ENCODE measurements at places on chromosomes 6 and 20. TPM values are rescaled to one million over a fixed set of nuclear protein-coding genes. Genes with fewer than 3 reads are reported as not detected.

The PBOV1 gene
- not detected for total RNA-seq

DNA sequence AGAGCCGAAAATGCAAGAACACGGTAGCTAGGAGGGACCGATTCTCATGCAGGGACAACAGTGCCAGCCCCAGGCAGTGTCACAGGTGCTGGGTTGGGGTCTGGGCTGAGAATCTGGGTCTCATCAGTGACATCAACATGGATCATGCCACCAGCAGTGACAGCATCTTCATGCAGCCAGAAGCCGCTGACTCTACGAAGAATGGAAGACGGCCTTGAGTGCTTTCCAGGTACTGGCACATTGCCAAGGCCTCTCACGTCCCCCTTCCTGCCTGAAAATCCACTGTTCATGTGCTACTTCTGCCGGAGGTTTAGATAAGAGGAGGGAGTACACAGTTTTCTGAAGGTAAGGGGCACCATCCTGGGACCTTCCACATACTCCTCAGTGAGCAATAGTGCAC lies 141.1 kb upstream of the FOXQ1 start:
- DNase-seq: no peak

DNA sequence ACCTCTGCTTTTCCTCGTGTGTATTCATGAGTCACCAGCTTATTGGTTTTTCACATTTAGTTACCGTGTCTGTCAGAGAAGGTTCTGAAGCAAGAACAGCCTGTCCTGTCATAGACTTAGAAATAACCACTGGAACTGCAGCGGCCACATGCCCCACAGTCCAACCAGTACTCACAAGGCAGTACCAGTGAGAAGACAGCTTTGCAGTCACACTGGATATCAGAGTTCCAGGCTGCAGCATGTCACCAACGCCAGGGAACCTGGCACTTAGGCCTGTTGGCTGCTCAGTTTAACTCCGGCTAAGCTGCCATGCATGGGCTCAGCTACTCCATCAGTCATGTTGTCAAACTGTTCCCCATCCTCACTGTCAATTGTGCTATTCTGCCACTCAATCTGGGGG lies 40.1 kb downstream of the ADNP start:
- DNase-seq: no peak

DNA sequence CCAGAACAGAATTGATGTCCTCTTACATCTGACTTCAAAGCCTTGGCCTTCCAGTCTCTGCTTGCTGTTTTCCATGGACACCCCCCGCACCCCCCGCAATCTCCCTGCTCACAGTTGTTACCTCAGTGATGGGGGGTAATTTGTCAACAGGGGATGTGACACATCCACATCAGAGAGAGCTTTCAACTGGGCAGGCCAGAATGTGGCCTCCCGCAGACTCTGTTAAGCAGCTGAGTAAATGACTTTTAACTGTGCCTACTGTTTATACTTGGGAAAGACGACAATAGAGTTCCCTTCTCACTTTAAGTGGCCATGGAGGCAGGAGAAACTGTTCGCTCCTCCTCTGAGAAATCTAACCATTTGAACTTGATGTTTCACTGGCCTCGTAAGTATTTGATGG lies 51.0 kb downstream of the TXNDC5 start:
- DNase-seq: no peak

GRCh38 chr20:4216142-4216735 lies 200.9 kb upstream of the RNF24 start:
- no peak for DNase-seq

DNA sequence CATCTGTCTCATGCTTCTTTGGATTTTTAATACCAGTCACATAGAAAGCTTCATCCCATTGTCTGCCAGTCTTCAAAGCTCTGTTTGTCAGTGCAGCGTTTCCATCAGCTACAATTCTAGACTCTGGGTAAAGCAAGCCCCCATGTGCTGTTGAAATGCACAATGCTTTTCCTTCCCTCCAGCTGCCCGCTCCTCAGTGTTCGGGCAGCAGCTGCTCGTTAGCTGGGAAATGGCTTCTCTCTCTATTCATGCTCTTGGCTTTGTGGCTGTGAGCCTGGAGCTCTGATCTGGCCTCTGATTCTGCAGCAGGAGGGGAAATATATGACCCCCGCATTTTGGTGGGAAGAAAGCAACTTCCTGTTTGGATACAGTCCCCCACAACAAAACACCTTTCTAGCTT lies 213.0 kb upstream of the CDYL start:
- DNase-seq: no peak
